ENCODE measurements at places on chromosomes 12 and 14.

DNA sequence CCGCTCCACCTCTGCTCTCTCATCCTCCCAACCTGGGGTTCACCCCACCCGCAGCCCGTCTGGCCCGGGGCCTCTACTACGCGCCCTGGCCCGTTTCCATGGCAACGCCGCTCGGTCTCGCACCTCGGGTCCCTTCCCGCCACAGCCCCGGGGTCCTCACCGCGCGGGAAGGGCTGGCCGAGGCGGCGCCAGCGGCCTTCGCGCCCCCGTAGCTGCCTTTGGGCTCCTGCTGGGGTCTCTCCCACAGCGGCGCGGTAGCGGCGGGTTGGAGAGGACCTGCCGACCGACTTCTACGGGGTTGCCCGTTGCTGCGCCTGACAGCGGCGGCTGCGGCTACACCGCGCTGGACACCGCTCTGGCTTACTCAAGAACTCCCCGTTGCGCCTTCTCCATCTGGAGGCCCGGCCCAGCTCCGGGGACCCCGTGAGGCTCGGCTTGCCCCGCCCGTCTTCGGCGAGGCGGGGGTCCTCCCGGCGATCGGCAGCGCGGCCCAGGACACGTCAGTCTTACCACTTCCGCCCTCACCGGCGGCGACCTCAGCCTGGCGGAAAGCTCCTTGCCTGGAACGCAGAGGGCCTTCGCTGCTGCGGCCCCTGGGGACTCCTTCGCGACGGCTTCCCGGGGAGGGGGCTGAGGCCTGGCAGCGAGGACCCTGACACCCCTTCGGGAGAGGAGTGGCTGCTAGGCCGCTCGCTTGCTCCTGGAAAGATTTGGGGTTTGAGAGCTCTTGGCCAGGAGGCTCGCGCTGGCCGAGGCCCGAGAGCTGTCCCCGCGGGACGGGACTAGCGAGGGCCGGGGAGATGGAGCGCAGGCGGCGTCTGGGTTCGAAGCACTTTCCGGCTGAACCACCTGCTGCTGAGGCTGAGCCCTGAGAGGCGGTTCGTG is at the start of gene TM9SF1:
Gene TM9SF1 (minus strand): TSS at position 256 of the 885 bp plus-strand sequence. CDS start 422 bp downstream, outside the sequence.
- peak; percentile 96 for DNase-seq

DNA sequence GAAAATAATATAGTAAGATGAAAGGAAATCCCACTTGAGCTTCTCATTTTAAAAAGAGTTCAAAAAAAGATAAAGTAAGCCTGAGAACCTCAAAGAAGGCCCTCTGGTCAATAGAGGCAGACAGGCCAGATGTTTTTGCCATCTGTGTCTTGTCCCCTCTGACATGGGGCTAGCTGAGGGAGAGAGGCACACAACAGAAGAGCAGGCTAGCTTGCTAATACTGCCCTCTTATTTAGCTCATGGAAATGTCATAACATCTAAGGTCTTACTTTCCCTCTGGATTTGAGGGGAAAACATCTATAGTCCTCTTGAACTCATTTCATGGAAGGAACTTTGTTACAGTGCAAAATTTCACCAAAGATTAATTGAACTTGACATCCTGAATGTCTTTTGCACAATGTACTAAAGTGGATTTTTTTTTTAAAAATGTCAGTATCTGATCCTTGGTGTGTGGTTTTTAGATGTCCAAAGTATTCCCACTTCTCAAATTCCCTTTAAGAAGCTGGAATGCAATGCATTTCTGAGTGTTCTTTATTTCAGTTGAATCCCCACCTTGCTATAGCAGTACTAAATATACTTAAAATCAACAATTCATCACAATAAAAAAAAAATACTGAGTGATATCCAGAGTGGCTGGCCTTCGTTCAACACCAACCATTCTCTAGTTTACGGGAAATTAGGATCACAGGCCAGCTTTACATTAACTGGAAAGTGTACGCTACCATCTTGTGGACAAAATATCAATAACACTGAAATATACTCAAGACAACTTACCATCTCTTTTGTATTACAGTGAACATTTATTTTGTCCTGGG is 176.7 kb downstream of the PAH start:
- peak; percentile 31 for DNase-seq

DNA sequence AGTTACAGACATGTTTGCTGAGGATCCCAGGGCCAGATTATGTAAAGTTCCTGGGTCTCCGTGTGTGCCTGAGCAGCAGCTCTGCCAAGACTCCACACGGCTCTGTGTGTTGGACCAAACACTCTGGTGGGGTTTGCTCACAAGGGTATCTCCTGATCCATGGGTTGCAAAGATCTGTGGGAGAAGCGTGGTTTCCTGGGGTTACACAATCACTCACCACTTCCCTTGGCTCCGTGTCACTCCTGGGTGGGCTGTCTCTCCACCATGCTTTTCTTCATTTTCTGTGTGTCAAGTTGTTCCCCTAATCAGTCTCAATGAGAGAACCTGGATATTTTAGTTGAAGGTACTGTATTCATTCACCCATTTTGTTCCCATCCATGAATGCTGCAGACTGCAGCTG is 1088.8 kb downstream of the FSCB start:
- DNase-seq = no peak

GRCh38 chr14:55911776-55912175 is 206.4 kb upstream of the PELI2 start:
- DNase-seq = no peak

- DNase-seq = no peak
These were observed 1.2 kb upstream of the OAS1 start for GRCh38 chr12:112905451-112906089.

GRCh38 chr12:68374307-68374982 is 42.3 kb upstream of the MDM1 start:
- DNase-seq = peak; percentile 96

GRCh38 chr14:96231526-96232130 is 24.4 kb upstream of the BDKRB1 start:
- no peak for DNase-seq

GRCh38 chr14:103022685-103023044 is 34.7 kb downstream of the CDC42BPB start:
- no peak for DNase-seq

DNA sequence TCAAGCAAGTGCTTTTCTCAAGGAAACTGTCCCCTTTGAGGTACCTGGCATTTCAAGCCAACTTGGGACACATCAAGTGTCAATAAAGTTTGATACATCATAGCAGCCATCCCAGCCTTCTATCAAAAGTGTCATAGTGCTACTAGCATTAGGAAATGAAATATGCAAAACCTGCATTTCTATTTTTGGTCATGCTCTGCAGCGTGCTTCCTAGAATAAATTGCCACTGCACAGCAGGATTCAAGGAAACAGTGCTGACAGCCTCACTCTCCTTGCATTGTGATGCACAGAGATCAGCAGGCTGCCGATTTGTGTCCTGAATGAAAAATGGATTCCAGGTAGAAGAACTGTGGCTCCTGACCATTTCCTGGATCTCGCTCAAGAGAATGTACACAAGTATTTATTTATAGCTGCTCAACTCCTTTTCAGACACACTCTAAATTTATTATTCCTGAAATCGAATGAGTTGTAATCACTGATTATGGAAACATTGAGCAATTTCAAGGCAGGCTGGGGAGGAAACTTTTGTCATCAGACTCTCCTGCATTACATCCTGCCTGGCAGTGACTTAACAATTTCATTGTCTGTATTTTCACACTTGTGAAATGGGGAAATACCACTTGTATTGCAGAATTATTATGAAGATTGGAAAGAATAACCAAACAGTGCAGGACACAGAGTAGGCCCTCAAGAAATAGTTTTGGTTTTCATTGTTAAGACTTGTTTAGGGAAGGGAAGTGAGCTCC is 120.9 kb downstream of the SLC38A6 start:
- DNase-seq = peak; percentile 32

- no peak for DNase-seq
These were observed 34.7 kb upstream of the VASH1 start for GRCh38 chr14:76726551-76726970.

- no peak for DNase-seq
These were observed 524 bp upstream of the CDK4 start for GRCh38 chr12:57752668-57753000.

- DNase-seq = no peak
These were observed 300.7 kb downstream of the ERC1 start for GRCh38 chr12:1291601-1292332.

GRCh38 chr12:1357711-1358110 is 236.7 kb downstream of the FBXL14 start:
- no peak for DNase-seq

DNA sequence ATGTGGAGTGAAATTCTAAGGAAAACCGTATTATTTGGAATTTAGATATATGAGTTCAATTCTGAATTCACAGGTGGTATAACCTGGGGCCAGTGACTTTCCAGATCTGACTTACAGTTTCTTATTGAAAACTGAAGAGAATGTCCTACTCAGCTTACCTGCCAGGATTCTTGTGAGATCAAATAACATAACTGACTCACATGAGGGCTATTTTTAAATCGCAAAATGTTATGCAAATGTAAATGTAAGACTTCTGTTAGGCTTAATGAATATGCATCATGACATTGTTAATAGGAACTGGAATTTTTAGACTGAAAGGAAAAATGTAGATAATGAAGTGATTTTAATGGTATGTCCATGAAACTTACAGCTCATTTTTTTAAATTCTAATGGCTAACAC is 1142.1 kb downstream of the FLRT2 start:
- DNase-seq = no peak

DNA sequence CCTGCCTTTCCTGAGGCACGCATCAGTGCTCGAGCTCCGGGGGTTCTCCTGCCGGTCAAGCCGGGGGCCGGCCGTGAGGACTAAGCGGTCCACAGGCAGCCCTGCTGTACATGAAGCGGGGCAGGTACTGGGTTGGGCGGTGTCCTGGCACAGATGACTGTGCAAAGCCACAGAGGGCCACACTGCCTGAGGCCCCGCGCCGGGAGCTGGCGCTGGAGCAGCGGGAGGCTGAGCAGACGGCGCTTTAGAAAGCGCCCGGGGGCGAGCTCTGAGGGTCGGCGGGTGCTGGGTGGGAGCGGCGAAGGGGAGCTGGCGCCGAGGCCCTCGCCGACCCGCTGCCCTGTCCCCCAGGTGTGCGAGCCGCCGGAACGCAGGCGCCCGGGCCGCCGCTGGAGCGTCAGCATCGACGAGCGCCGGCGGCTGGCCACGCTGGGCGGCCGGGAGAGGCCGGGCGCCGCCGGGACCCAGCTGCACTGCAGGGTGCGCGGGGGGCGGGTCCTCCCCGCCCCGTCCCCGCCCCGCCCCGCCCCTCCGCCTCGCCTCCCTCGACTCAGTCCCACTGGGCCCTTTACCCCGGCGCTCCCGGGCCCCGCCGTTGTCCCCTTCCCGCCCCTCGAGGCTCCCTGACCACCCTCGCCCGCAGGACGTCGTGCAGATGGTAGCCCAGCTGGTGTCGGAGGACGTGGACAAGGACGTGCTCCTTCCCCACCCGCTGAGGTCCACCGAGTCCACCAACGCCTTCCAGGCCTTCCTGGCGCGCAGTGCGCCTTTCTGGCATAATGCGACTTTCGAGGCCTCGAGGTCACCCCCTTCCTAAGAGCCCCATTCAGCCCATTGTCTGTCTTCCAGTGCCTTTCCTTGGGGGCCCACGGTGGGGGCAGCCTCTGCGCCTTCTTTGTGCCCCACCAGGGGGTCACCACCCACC is 8.3 kb upstream of the MTA1 start:
- DNase-seq = no peak

- DNase-seq = no peak
These were observed 129.2 kb upstream of the SLCO1B1 start for GRCh38 chr12:21001778-21002177.

DNA sequence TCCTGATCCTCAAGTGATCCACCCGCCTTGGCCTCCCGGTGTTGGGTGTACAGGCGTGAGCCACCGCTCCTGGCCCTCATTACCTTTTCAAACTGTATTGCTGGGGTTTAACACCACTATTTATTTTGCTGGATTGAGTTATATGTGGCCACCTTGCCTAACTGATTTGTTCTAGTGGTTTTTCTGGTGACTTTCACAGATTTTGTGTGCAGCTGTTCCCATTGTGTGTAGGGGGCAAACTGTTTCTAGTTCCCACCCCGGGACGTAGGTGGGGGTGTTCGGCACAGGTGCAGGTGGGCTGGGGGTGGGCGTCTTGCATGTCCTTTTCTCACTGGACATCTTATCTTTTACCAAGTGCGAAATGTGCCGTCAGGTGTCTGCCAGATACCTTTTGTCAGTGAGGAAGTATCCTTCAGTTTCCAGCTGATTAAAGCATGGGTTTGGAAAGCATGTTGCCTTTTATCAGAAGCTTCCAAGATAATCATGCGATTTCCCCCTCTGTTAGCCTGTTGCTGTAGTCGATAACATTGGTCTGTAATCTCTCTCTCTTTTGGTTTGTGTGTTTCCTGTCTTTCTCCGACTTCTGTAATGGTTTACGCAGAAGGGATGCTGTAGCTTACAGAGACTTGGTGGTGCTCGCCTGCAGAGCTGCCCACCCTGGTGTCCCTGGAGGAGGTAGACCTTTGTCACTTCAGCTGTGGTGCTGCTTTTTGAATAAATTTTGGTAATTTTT is 33.6 kb downstream of the AACS start:
- no peak for DNase-seq

DNA sequence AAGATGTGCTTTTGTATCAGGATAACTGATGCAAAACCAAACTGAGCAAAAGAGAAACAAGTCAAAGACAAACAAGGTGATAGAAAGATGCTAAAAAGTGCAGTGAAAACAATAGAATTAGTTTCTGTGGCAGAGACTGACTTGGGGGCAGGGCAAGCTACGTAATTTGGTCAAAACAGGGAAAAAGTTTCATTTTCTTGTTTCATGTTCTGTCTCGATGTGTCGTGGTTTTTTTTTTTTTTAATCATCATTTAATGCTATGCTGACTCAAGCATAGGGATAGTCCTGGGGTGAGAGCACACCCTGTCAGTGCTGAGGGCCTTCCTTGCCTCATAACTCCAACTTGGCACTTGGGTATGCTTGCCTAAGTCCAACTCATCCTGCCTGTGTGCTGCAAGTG is 144.1 kb upstream of the PTPRQ start:
- DNase-seq = peak; percentile 81

GRCh38 chr12:98735821-98736220 is 90.7 kb downstream of the APAF1 start:
- no peak for DNase-seq

DNA sequence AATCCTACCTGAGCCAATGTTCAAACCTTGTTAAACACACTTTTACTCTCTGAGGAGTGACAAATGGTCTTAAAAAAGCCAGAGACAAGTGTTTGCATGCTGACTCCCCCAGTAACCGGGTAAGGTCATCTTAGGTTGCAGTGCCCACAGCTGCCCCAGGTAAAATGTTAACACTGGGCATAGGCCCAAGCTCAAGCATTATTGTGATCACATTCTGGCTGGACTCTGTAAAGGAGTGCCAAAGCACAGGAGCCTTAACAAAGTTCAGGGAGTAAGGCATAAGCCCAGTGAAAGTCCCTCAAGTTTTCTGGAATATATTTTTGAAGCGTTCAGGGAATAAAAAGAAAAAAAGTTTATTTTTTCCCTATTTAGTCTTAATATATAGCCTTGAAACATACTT is 8.6 kb downstream of the EDDM3A start:
- DNase-seq = no peak

- DNase-seq = no peak
These were observed 407.4 kb upstream of the PRICKLE1 start for GRCh38 chr12:42996869-42997431.

DNA sequence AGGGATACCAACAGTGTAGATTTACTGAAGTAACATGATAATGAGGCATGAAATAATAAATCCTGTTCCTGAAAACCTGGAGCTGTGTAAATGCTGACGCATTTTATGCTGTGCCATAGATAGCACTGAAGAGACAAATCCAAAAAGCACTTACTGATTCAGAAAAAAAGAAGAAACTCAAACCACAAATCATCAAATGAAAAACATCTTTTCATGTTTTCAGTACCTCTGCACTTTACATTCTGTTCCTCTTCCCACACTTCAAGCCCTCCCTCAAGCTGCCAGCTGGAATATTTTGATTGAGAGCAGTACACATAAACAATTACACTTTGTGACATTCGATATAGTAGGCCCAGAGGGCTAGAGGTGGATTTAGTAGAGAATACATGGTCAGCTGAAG is 362.3 kb downstream of the NAV3 start:
- no peak for DNase-seq
